ENCODE measurements at places on chromosomes 12 and 14. TPM values are rescaled to one million over a fixed set of nuclear protein-coding genes. Genes with fewer than 3 reads are reported as not detected.

NEMP1 gene
- total RNA-seq = 17.6 TPM

LBHD2 gene
- not detected for total RNA-seq

DPPA3 gene
- 0.26 TPM for total RNA-seq

RPS6KL1 gene
- 2.3 TPM for total RNA-seq

TRIM9 gene
- 2.3 TPM for total RNA-seq

KRT80 gene
- total RNA-seq = 1.5 TPM

CSRP2 gene
- 185 TPM for total RNA-seq

AQP2 gene
- 0.05 TPM for total RNA-seq

GRCh38 chr12:57416039-57416996 is 14.5 kb downstream of the R3HDM2 start:
- no peaks in the 10 kb centered on the region for H3K4me1 ChIP-seq
- no peaks in the 10 kb centered on the region for H3K36me3 ChIP-seq
- no peak overlapping the region for H3K4me3 ChIP-seq

DNA sequence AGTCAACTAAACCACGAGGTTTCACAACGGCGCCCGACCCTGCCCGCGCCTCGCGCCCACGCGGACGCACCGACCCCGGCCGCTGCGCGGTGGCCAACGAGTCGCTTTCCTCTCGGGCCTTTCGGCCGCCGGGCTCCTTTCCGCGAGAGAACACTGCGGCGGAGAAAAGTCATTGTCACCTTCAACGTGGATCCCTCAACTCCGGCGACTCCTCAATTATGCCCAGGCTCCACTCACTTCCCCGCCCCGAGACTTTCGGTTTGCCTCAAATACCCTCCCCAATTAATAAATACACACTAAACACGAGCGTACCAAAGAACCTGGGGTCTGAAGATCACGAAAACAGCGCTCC is 450 bp downstream of the SINHCAF start:
- peak overlapping the region; percentile 99 for H3K4me3 ChIP-seq
- H3K27ac ChIP-seq = peak overlapping the region; percentile 99
- peaks cover 16% of the 10 kb centered on the region for H3K36me3 ChIP-seq
- peaks cover 23% of the 10 kb centered on the region for H3K27me3 ChIP-seq
- peaks cover 35% of the 10 kb centered on the region for H3K4me1 ChIP-seq

DNA sequence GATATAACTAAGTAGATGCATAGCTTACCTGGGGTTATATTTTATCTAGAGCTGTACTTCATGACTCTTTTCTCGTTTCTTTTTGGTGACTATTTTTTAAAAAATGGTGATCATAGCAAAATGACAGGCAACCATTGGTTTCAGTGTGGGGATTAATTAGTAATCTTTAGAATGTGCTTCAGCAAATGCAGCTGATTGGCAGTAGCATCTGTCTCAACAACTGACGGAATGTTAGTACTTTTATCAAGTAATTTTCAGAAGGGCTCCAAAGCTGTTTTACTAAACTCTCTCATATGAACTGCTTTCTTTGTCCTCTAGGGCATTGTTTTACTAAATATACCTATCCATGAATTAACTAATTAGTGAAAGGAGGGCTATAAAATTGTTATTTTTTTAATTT is 117.6 kb downstream of the TRMT5 start:
- H3K4me3 ChIP-seq = no peak overlapping the region
- no peaks in the 10 kb centered on the region for H3K4me1 ChIP-seq
- no peak overlapping the region for H3K27ac ChIP-seq
- no peaks in the 10 kb centered on the region for H3K27me3 ChIP-seq

DNA sequence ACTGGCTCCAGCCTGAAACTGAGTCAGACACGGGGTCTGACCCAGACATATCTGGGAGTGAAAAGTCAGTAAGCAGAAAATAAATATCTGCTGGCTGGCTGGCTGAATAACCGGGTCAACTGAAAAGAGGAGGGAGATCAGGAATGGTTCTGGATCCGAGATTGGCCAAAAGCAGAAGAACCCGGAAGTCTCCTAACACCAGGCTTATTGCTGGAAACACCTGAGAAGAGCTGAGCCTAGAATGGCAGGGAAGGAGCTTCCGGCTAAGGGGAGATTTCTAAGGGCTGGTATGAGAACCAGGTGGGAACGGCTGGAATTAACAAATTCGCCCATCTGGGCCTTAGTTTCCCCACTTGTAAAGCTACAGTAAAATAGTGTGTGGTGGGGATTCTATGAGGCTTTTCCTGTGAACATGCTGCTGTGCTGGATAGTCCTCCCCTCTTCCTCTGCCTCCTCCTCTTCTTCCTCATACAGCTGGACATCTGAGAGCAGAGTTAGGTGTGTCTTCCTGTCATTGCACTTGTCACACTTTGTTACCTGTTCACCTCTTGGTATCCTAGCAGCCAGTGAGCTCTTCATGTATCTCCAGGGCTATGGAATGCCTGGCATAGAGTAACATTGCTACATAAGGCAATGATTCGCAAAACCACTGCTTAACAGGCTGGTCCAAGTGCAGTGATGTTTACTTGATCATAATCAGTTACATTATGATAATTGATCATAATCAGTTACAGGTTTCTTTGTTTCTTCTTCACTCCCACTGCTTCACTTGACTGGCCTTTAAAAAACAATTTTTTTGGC is 2.0 kb upstream of the SHMT2 start:
- H3K36me3 ChIP-seq = no peaks in the 10 kb centered on the region
- peaks cover 32% of the 10 kb centered on the region for H3K27me3 ChIP-seq
- H3K27ac ChIP-seq = peak overlapping the region; percentile 42
- H3K4me1 ChIP-seq = peaks cover 30% of the 10 kb centered on the region
- peak overlapping the region; percentile 70 for H3K4me3 ChIP-seq
- DNase-seq = no peak

DNA sequence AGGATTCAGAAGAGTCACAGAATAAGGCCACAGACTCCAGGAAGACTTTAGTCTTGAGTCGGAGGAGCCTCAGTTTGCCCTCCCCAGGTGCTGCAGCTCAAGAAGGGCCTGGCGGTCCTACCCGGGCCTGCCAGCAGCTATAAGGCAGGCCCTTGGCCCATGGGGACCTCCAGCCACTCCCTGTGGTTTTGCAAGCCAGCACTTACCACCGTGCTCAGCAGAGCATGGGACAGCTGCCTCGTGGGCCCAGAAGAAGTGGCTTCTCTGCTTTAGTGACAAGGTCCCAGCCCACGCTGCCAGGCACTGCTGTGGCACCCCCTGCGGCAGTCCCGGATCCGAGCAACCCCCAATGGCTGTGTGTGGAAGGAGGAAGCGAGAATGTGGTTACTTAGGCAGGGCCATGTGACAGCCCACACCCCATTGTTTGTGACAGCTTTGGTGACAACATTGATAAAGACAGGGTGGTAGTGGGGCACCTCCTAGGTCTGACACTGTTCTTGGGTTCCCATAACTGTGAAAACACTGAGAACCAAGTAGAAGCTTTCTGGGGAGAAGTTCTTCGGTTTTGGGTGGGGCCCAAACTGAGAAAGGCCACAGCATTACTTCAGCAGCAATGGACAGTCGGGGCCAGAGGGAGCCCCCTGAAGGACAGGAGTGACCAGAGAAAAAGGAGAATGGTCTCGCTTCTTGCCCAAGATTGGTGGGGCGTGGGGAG is at the start of gene SELPLG:
SELPLG (minus strand) TSS at position 361 of the 715 bp plus-strand sequence. CDS start 9,587 bp downstream, outside the sequence.
- no peaks in the 10 kb centered on the region for H3K36me3 ChIP-seq
- no peak within 1 kb of the TSS for H3K4me3 ChIP-seq
- H3K27me3 ChIP-seq = peaks cover 9% of the 10 kb centered on the region

GRCh38 chr12:118052324-118053070 is 8.5 kb downstream of the WSB2 start:
- no peak for DNase-seq
- H3K4me1 ChIP-seq = peaks cover 11% of the 10 kb centered on the region
- no peak overlapping the region for H3K4me3 ChIP-seq
- peaks cover 20% of the 10 kb centered on the region for H3K36me3 ChIP-seq
- no peaks in the 10 kb centered on the region for H3K27me3 ChIP-seq

DNA sequence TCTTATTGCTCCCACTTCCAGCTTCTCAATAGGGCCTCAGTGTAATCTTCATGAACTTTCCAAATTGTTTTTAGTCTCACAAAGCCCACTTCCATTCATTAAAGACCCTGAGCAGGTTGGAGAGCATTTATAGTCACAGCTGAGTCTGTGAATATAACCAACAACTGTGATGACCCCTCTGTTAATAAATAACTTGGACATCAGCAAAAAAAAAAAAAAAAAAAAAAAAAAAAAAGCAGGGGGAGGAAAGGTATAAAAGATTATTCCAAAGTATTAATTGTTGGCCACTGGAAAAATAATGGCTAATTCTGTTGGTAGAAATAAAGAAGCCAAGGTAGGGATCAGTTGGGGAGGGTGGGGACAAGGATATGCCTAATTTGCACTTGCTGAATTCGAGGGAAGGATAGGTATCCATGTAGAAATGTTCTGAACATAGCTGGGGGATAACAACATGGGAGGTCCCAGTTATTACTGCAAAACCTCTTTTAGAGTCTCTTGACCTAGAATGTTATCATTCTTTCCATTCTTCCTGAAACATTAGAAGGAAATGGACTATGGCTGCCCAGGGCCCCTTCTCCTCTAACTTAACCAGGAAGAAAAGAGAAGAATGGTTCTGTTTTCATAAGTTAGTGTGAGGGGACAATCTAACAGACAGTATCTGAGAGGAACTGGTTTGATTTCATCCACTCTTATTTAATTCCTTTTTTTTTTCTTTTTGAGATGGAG is 56.5 kb downstream of the SAMD4A start:
- peaks cover 2% of the 10 kb centered on the region for H3K27me3 ChIP-seq
- DNase-seq = no peak
- no peak overlapping the region for H3K4me3 ChIP-seq
- H3K36me3 ChIP-seq = no peaks in the 10 kb centered on the region
- no peak overlapping the region for H3K27ac ChIP-seq

- H3K27me3 ChIP-seq = peaks cover 4% of the 10 kb centered on the region
- peaks cover 3% of the 10 kb centered on the region for H3K4me1 ChIP-seq
- H3K36me3 ChIP-seq = no peaks in the 10 kb centered on the region
- H3K4me3 ChIP-seq = no peak overlapping the region
These were observed 53.5 kb upstream of the DIO3 start for GRCh38 chr14:101507836-101508150.

- no peaks in the 10 kb centered on the region for H3K4me1 ChIP-seq
- no peak overlapping the region for H3K27ac ChIP-seq
- no peaks in the 10 kb centered on the region for H3K27me3 ChIP-seq
These were observed 47.8 kb upstream of the MED13L start for GRCh38 chr12:116325336-116325664.

GRCh38 chr12:95681210-95681765 is 109.3 kb downstream of the NTN4 start:
- H3K27ac ChIP-seq = no peak overlapping the region
- no peak overlapping the region for H3K4me3 ChIP-seq
- H3K36me3 ChIP-seq = no peaks in the 10 kb centered on the region
- H3K27me3 ChIP-seq = no peaks in the 10 kb centered on the region
- H3K4me1 ChIP-seq = no peaks in the 10 kb centered on the region
- no peak for DNase-seq

DNA sequence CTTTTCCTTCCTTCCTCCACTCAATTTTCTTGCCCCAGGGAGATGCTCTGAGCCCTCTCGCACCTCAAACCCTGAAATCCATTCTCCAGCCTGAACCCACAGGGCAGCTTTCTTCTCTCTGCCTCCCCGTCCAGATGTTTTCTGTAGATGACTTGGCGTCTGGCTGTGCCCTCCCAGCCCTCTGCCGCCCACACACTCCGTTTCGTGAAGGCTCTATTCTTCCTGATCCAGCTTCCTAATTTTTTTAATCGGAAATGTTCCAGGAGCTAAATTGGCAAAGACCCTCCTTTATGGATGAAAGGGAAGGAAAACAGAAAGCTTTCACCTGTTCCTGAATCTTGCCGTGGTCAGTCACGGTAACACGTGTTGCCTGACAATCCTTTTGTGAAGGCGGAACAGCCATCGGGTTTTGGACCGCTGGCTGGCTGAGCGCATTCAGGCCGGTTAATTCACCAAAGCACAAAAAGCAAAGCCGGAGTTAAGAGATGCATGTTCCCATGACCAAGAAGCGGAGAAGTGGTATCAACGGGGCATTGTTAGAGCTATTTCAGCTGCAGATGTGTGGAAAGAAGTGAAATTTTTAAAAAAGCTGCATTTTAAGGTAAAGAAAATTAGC is 70.2 kb upstream of the FBRSL1 start:
- no peak overlapping the region for H3K27ac ChIP-seq
- H3K36me3 ChIP-seq = no peaks in the 10 kb centered on the region
- no peak overlapping the region for H3K4me3 ChIP-seq
- no peaks in the 10 kb centered on the region for H3K4me1 ChIP-seq

DNA sequence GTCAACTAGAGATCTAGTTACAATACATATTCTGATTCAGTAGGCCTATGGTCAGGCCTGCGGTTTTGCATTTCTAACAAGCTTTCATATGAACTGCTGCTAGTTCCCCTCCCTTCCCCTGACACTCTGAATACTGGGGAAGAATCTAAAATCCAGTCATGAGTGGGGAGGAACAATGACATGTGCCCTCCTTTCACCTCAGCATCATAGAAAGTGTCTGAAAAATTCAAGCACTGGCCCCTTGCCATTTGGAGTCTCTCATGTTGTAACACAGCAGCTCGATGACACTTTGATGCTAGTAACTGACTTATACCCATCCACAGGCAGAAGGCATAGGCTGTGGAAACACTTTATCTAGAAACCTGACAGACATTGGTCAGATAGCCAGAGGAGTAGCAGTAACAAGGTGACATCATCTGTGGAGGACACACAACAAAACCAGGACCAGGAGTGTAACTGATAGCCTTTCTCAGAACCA is 161.9 kb upstream of the RASSF8 start:
- DNase-seq = no peak
- H3K36me3 ChIP-seq = no peaks in the 10 kb centered on the region
- no peaks in the 10 kb centered on the region for H3K4me1 ChIP-seq
- no peak overlapping the region for H3K27ac ChIP-seq
- H3K4me3 ChIP-seq = no peak overlapping the region
- peaks cover 2% of the 10 kb centered on the region for H3K27me3 ChIP-seq

- H3K27me3 ChIP-seq = peaks cover 8% of the 10 kb centered on the region
- no peak overlapping the region for H3K4me3 ChIP-seq
- peaks cover 12% of the 10 kb centered on the region for H3K36me3 ChIP-seq
- no peak overlapping the region for H3K27ac ChIP-seq
- DNase-seq = no peak
These were observed 114.7 kb downstream of the NCOR2 start for GRCh38 chr12:124452576-124453331.
